ENCODE measurements at places on chromosomes 16 and 17.

DNA sequence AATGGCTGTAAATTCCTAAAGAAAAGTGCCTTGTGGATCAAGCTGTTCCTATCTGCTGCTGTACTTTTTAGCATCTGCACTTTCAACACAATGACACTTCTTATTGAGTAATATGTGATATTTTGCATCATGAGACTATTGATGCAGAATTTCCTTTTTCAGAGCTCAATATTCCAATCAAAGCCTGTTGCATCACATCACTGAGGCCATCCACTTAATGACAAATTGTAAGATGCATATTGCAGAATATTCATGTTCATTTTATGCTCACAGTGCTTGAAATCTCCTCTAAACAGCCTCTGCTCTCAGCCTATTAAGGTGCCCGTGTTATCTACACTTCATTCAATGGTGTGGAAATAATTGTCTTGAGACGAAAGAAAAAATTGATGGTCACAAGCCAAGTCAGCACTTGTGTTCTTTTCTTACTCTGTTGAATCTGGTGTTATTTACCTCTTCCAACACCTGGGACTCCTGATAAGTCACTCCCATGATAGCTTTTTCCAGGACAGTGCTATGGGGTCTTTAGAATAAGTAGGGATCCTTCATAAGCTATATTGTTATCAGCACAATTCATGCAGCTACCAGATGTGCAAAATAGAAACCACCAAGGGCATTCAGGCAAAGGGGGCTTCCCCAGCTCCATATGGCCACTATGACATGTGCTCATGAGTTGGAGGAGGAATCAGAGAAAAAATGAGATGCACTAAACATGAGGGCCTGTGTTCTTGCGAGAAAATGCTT lies 9.3 kb upstream of the SKAP1 start:
- DNase-seq = no peak

- DNase-seq = no peak
Observed at GRCh38 chr16:85195900-85196772, 83.9 kb upstream of the CIBAR2 start.

GRCh38 chr17:66448026-66448639 lies 145.7 kb downstream of the PRKCA start:
- no peak for DNase-seq

- DNase-seq = no peak
Observed at GRCh38 chr17:21162394-21162775, 35.6 kb downstream of the DHRS7B start.

DNA sequence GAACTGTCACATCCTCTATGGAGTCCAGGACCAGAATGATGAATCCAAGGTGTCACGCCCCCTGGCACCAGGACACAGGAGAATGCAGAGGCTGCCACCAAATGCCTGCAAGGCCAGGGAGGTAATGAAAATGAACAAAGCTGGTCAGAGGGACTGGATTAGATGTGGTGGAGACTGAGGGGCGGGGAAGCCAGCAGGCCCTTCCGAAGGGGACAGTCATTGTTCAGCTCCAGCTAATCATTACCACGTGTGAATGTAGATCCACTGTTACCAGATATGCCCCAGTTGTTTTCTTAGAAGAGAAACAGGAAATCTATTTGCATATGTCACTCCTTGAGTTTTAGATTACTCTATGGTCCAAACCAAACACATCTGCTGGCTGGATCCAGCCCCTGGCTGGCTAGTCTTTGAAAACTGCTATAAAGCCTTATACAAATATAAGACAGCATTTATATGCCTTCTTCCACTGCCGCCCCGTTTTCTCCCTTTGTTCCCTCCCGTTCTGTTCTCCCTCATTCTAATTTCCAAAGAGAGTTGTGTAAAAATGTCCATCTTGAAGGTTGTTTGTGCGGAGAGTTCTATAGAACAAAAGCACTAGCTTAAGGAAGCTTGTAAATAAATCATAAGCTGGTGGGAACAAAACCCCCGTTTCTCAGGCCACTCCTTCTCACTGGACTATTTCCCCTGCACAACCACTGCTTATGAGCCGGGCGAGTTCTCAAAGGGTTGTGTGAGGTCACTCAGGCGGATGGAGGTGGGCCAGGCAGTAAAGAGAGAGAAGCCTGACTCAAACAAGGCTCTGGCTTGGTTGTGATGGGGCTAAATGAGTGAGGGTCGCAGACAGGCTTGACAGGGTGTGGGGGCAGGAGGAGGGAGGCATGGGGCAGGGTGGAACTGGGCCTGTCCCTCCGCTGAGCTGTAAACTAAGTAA lies 14.2 kb downstream of the CRYM start:
- DNase-seq = no peak

GRCh38 chr17:46949291-46950174 lies 26.6 kb downstream of the GOSR2 start:
- no peak for DNase-seq

GRCh38 chr16:35188288-35189155 lies 1729.1 kb downstream of the TP53TG3F start:
- no peak for DNase-seq

DNA sequence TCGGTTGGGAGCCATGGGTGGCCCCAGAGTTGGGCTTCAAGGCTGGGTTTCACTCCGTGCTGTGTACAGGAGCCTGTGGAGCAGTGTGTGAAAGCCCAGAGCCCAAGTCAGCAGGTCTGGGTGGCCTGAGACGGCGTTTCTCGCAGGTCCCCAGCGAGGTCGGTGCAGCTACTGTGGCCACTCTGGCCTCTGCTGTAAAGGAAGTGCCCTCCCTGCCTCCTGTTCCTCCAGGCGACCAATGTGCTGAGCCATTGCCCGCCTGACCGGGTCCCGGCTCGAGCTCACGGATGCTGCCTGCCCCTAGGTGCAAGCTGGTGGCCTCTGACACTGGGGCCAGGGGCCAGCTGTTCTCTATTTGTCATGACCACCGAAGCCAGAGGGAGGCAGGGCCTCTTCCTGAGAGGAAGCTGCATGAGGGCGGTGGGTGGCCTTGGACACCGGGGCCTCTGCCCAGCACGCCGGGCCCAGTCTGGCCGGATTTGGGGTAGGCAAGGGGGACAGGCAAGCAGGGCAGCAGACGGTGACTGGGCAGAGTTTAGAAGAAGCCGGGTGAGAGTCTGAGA lies 170.9 kb downstream of the IRF8 start:
- no peak for DNase-seq

- DNase-seq = no peak
Observed at GRCh38 chr17:80942423-80943345, 49.0 kb upstream of the CHMP6 start.

DNA sequence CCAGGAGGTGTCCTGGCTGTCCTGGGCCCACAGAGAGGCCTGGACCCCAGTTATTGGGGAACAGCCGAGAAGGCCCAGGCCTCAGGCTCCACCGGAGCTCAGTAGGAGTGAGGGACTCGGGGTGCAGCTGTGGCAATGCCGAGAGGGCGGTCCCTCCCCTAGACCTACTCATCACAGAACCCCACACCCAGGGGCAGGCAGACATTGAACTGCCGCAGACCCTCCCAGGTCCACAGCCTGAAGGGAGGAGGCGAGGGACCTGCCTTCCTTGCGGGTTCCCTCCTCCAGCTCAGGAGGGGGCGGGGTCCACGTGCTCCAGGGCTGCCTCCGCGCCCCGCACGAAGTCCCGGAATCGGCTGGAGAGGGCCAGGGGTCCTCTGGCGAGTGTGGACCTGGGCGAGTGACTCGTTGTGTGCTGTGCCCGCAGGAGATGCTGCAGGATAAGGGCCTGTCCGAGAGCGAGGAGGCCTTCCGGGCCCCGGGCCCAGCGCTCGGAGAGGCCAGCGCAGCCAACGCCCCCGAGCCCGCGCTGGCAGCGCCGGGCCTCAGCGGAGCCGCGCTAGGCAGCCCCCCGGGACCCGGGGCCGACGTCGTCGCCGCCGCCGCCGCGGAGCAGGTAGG lies 3.9 kb downstream of the TBX4 start:
- DNase-seq = no peak

DNA sequence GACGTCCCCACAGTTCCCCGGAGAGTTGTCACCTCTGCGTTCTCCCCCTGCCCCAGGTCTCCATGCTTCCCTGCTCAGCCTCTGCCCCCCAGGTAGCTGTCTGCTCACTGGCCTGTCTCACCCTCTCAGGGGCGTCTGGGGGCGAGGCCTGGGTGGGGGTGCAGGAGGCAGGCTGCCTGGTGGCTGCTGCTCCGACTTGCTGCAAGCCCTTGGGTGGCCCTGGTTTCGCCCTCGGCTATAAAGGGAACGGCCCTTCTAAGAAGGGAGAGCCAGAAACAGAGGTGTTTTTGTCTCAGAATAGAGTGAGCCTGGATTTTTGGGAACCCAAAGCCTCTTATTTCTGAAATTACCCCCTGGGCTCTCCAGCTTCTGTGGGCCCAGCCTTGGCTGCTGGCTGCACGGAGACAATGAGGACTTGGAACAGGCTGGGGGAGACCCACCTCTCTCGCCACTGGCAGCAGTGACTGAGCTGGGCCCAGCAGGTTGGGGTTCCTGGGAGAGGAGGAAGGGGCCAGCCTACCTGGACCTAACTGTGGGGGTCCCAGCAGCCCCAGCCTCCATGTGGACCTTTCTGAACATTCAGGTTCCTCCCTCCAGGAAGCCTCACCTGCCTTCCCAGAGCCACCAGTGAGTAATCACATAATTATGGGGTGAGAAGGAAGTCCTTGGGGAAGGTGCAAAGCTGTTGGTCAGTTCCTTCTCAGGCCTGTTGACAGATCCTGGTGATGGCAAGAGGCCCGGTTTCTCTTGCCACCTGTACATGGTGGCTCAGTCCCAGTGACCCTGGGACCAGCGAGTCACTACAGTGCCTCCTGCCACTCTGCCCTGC lies 15.5 kb upstream of the SPNS2 start:
- DNase-seq = no peak

DNA sequence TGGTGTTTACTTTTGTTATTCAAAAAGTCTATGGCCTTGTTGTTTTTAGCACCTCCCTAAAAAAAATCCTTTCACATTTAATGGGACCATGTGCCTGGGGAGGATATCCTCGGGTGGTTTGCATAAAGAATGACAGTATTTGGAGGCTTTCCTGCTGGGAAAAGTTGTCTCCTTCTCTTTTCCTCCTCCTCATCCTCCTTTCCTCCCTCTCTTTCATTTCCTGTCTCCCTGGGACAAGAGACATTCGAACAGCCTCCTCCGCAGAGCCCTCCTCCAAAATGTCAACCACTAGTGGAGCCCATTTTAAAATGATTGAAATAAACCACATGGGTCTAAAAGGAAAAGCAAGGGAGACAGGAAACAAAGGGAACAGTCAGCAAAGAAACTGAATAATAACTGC lies 67.4 kb downstream of the MYH13 start:
- no peak for DNase-seq

DNA sequence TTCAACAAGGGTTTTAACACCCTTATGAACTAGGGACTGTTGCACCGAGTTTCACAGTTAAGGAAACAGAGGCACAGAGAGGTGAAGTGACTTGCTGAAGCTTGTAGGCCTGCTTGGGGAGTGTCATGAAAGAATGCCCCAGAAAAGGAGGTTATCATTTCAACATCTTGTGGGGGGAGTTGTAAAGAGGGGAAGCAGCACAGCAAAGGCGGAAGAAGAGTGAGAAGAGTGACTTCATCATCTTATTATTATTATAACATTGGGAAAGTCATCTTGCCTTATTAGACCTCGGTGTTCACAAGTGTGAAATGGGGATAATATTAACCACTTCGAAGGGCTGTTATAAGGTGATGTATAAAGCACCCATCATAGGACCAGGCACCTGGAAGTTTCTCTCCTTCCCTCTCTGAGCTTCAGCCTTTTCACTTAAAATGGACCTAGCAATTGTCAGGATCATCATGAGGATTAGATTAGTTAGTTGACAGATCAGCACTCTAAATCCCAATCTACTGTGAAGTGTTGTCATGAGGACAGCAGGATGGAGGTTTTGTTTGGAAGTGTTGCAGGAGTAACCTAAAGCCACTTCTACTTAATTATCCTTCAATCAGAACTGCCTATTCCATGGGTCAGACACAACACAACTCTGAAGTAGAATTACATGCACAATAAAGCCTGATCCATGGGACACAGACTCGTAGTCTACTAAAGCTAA lies 2.3 kb downstream of the CCL4 start:
- no peak for DNase-seq

- DNase-seq = no peak
Observed at GRCh38 chr17:40327244-40327729, 18.3 kb downstream of the RARA start.

DNA sequence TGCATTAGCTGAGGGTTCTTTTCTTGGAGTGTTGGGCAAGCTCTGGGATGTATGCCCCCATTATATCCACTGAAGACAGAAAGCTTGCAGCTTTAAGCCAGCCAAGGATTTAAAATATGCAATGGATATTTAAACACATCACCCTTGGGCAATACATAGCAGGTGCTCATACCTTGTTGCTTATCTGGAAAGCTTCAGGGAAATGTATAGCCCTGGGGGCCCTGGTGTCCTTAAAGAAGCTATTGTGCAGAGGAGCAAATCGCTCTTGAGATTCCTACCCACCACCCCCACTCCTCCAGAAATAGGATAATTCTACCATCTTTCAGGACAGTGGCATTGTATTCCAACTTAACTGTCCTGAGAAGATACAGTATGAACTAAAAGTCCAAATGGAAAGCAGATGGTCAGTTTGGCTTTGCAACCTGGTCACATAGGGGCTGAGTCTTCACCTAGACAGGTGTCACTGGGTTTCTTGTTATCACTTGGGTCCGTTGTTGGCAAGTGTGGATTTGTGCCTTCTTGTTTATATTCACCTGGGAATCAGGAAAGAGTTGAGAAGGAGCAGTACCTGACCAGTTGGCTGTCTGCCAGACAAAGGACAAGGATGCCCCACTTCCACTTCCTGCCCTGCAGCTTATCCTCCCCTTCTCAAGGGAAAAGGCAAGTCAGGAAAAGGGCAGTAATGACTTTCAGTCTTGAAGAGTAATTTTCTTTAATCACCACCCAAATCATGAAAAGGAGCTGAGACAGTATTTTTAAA lies 3.4 kb downstream of the ANKRD40CL start:
- DNase-seq = no peak

DNA sequence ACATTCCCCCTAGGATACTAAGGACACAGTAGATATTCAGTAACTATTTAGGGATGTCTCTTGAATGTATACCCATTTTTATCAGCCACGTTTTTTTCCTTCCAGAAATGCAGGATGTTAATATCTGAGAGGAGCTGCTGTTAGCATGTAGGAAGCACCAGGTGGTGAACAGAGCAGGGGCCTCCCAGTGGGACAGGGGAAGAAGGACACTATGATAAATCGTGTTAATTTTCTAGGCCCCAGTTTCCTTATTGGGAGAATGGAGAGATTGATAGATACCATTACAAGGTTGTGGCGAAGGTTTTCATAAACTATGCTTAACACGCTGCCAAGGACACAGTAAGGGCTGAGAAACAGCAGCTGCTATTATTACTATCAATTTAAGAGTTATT lies 45.4 kb downstream of the PRSS54 start:
- no peak for DNase-seq

GRCh38 chr16:71358464-71358998 lies at the start of gene CALB2:
TSS of gene CALB2 (plus strand) at chr16:71358723. CDS start at chr16:71358793, 70 bp downstream.
- peak; percentile 23 for DNase-seq

- DNase-seq = no peak
Observed at GRCh38 chr16:12265108-12265507, 288.6 kb downstream of the SNX29 start.

Measured in stimulated activated CD4-positive, alpha-beta T cell treated with anti-CD3 and anti-CD28 coated beads, Interleukin-15, amount 100 ng/mL, for 1 hour (primary cell).